Ecto neural progenitor cell (in vitro differentiated cells): ENCODE measurements at places on chromosomes 1 and 21.

DNA sequence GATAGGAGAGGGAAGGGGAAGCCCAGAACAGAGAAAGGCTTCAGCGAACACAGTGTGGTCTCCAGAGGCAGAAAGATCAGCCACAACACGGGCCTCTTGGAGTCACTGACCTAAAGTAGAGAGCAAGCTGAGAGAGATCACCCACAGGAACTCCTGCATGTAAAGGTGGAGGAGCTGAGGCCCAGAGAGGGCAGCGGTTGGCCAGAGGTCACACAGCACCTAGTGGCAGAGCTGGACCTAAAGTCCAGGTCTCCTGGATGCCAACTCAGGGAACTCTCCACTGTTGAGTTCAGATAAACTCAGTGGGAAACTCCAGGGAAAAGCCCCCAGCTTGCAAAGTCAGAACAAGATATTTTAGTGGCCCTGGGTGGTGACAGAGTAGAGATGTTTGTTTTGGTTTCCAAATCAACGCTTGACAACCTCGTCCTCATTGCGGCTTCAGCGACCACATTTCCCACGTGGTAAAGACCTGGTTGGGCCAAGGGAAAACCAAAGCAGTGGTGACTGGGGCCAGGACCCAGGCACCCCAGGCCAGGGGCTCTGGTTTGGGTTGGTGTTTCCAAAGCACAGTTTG lies 4.6 kb downstream of the IFFO2 start:
- no peak for DNase-seq

- DNase-seq: no peak
Measured at GRCh38 chr1:186620566-186621350, 59.5 kb downstream of the PTGS2 start.

DNA sequence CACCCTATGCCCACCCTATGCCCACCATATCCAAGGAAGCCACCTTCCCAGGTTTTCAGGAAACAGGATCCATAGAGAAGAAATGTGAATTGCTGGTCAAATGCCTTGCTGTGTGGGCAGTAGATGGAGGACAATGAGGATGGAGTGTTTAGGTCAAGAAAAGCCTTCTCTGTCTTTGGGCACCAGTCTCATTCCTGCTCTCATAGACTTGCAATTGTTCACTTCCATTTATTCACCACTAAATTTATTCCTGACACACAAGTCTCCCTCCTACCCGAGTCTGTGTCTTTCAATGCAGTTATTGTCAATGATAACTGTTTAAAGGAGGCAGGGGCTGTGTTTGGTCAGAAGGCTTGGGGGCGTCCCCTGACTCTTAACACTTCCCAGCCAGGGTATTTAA lies 48.0 kb upstream of the ITPKB start:
- no peak for DNase-seq

DNA sequence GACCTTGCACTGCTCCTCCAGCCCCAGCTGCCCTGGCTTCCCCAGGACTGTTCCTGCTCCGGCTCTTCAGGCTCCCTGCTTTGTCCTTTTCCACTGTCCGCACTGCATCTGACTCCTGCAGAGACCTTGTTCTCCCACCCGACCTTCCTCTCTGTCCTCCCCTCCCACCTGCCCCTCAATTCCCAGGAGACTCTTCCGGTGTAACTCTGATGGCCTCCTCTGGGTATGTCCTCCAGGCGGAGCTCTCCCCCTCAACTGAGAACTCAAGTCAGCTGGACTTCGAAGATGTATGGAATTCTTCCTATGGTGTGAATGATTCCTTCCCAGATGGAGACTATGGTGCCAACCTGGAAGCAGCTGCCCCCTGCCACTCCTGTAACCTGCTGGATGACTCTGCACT lies 550 bp downstream of the ACKR1 start:
- DNase-seq: no peak

GRCh38 chr21:45141507-45141906 lies 67.1 kb downstream of the ADARB1 start:
- DNase-seq: peak; percentile 30

GRCh38 chr1:95994643-95995042 lies 726.9 kb upstream of the PTBP2 start:
- no peak for DNase-seq
